Fibroblast of upper back skin (primary cell): ENCODE measurements at places on chromosomes 7 and 10.

DNA sequence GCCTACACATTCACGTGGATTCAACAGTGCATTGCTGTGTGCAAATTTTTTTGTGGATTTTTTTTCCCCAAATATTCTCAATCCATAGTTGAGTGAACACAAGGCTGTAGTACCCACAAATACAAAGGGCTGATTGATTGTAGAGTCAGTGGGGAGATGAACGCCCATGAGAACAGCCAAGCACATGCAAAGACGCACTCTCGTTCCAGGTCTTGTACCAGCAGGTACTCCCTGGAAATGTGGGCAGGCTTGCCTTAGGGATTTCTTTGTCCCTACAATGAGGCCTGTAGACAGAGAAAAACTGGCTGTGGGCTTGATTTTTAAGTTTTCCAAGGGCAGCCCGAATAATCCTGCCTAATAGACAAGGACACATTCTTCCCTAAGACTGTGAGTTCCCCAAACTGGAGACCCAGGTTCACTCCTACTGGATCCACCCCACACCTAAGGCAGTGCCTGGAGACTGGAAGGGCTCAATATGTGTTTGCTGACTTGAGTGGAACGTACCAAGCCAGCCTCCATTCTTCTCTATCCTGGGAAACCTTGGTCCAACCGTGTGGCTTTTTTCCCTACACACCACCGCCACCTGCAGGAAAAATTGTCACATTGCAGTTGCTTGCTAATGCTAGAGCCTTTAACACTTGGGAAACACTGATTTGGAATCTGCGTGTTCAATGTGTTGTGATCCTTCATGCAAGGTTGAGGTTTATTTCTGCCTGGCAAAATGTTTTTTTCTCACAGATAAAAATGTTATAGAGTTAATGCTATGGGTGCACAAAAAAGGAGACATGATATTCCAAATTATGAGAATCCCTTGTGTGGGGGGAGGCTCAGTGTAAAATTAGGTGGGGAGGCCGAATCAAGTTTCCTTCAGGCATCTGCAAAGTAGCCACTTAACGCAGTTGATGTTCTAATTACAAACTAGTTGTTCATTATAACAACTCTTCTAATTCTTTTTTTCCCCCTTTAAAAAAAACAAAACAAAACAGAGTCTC, 49.3 kb downstream of the PPP1R17 start:
- peak; percentile 60 for DNase-seq

- DNase-seq, result peak; percentile 47
Observed at GRCh38 chr7:66344166-66344565, 139.0 kb downstream of the TPST1 start.

- peak; percentile 34 for DNase-seq
Observed at GRCh38 chr10:36542493-36542892, 582.9 kb upstream of the ANKRD30A start.

- peak; percentile 28 for DNase-seq
Observed at GRCh38 chr7:29479301-29480200, 84.1 kb upstream of the PRR15 start.

DNA sequence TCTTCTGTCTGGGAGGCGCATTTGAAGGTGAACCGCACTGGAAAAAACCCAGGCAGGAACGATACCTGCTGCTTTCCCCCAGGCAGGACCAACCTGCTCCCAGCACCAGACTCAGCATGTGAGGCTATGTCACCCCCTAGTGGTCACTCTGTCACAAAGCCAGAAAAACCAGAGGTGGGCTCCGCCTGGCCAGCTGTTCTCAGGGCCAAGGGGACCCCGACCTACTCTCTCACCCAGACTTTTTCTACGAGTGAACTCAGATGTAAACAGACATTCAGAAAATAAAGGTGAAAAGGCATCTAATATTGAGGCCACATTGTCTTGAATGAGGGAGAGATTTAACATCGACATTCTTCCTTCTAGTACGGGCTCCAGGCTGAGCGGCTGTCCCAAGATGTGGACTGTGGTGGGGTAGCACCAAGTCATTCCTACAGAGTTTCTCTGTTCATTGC, 117.3 kb downstream of the PRKAG2 start:
- DNase-seq, result peak; percentile 61

DNA sequence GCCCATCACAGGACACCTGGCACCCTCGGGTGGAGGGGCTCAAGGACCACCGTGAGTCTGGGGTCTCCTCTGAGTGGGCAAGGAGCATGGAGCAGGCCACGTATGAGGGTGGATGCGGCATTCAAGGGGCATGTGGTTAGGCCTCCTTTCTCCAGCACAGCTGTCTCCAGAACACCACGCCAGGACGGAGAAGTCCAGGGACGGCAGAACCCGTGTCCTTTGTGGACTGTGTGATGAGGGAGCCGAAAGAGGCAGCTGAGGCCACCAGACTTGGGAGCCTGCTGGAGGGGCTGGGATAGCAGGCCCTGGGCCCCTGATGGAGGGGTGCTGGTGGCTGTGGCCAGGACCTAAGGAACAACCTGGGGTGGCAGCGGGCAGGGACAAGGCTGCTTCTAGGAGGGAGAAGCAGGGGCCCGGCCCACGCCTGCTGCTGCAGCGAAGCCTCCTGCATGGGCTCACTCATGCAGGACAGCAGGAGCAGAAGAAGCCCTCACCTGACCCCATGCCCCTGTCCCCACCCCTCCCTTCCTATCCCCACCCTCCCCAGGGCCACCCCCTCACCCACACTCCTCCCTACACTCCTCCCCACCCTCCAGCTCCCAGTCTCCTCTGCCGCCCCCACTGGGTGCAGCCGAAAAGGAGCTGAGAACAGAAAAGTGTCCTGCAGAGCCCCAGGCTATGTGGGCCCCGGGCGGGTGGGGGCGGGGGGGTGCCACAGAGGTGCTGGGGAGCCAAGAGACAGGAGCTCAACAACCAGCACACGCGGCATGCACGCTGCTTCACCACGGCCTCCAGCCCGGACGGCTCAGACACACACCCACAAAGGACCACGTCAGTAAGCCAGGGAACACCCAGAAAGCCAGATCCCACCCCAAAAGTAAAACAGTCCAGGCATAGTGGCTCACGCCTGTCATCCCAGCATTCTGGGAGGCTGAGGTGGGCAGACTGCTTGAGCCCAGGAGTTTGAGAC, 29.7 kb downstream of the ZFAND2A start:
- DNase-seq, result no peak

DNA sequence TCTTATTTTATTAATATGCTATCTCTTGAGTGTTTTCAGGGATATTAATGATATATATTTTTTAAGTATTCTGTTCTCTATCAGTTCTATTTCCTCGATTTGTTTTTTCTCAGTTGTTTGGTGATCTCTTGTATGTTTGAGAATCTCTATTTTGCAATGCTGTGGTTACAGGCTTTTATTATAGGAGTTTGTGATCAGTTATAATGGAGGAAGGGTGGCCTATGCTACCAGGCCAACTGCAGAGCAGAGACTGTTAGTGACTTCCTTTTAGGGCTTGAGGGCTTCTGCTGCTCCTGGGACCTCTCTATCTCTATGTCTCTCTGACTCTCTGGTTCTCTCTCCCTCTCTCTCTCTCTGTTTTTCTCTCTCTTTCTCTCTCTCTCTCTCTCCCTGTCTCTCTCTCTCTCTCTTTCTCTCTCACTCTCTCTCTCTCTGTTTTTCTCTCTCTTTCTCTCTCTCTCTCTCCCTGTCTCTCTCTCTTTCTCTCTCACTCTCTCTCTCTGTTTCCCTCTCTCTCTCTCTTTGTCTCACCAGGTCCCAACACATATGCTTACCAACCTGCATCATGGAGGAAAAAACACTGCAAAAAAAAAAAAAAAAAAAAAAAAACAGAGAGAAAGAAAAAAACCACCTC, 69.4 kb upstream of the CAV2 start:
- DNase-seq, result no peak

DNA sequence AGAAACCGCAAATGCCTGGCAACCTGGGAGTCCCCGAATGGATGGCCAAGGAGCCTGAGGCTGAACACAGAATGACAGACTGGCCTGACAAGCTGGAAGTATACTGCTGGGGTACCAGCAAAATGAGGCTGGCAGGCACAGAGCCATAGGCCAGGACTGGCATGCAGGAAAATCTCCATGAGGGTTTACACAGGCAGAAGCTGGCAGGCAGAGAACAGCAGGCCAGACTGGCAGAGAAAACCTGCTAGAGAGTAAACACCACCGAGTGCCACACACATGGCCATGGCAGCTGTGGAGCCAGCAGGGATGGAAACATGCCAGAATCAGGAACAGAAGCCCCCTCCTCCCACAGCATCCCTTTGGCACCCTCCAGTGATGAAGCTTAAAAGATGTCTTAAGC, 63.4 kb downstream of the CRPPA start:
- no peak for DNase-seq

GRCh38 chr7:149717481-149717880, 55.9 kb downstream of the ZNF467 start:
- DNase-seq, result no peak

DNA sequence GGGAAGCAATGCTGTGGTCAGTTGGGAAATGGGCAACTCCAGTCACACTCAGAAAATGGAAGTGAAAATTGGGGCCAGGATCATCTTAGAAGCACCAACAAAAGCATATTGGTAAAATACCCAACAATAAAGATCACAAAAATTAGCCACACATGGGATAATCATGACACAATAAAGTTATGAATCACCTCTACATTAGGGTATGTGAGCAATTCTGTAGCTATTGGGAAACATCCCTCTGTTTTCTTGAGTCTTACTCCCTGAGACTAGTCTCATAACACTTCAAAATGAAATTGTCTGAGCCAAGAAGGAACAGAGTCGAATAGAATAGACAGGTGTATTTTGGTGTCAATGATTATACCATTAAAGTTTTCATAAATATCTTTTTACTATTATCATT, 178.3 kb downstream of the DYNC1I1 start:
- peak; percentile 4 for DNase-seq

DNA sequence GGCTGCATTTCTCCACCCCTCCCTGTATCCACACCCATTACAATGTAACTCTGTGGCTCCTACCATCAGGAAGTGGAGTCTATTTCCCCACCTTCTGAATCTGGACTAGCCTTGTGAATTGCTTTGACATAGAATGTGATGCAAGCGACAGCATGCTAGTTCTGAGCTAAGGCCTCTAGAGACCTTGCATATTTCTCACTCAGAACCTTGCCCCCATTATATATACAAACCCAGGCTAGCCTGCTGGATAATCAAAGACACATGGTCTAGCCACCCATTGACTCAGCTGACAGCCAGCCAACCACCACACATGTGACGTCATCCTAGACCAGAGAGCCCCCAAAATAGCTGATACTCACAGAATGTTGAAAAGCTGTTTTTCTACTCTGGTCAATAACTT, 77.9 kb downstream of the CCDC71L start:
- peak; percentile 95 for DNase-seq

- DNase-seq, result no peak
Observed at GRCh38 chr10:69405221-69405620, 11.5 kb downstream of the TACR2 start.
